ENCODE measurements at places on chromosomes 12 and 14.

DNA sequence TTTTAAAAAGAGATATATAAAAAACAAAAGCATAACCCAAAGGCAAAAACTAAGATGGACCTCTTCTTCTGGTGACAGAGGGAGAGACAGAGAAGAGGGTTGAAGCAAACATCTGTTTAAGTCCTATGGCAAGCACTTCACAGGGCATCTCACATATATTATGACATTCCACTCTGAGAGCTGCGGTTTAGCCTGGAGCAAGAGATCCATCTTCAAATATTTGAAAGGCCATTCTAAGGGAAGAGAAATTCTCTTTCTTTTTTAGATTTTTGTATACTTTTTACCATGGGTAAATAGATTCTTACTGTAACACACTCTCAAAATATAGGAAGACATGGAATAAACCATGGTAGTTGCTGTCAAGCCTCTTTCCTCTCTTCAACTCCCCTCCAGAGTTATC, 204.1 kb downstream of the GXYLT1 start:
- no peak for DNase-seq

DNA sequence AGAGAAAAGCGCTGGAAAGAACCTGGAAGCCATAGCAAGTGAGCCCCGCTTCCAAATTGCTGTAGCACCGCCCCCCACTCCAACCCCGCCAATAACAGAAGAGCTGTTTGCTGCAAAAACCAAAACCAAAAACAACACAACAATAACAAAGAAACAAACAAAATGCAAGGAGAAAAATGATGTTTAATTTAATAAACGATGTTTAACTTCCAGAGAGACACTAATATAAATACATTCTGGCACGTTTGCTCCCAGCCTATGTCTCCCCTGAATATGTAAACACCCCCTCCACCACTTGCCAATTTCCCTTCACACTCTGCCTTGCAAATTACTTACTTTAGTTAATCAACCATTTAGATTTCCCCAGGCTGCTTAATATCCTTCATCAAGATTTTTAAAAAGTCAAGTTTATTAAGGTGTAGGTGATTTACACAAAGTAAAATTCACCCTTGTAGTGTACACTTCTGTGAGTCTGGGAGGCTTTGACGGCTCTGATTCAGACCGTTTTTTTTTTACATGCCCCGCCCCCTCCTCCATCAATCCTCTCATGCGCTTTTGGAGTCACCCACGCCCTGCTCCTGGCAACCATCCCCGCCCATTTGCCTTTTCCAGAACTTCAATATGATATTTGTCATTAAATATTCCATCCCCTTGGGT, 482 bp upstream of the IFI27L2 start:
- no peak for DNase-seq

DNA sequence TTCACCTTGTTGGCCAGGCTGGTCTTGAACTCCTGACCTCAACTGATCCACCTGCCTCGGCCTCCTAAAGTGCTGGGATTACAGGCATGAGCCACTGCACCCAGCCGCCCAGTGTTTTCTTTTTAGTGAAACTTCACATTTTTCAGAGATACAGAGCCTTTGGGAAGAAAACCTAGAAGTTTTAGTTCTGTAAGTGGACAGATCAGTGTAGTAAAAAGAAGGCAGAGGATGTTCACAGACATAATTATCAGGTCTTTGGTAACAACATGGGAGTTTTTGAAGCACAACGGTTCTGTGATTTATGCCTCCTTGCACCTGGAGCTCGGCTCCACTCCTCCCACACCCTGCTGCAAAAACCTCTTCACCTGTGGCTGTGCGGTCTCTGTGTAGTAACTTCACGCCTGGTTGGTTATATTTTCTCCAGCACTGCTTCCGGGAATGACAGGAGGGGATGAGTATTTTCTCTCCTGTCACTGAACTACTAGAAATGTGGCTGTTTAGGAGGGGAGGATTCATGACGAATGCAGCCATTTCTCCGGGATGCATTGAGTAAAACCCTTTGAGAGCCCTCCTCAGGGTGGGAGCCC, 67.0 kb downstream of the ARF6 start:
- DNase-seq = peak; percentile 88

GRCh38 chr14:54001189-54001878, 44.7 kb upstream of the BMP4 start:
- DNase-seq = no peak

- no peak for DNase-seq
Observed at GRCh38 chr12:1878214-1878613, 40.2 kb downstream of the CACNA2D4 start.

GRCh38 chr14:64053694-64054669, 201.2 kb downstream of the SYNE2 start:
- DNase-seq = no peak

DNA sequence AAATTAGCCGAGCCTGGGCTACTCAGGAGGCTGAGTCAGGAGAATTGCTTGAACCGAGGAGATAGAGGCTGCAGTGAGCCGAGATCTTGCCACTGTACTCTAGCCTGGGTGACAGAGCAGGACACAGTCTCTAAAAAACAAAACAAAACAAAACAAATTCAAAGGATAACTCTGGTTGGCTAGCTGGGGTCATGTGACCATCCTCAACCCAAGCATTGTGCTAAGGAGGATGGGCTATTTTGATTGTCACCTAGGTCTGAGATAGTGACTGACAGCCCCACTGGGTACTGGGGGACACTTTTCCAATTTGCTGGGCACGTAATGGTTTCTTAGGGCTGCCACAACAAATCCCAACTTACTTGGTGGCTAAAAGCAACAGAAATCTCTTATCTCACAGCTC, 11.9 kb downstream of the DGLUCY start:
- no peak for DNase-seq

- DNase-seq = peak; percentile 46
Observed at GRCh38 chr12:12398026-12398859, 41.4 kb downstream of the BORCS5 start.

Data from NCI-H2081 (cell line).